SJSA1 (cell line): ENCODE measurements at places on chromosomes 6 and 20.

- DNase-seq, result no peak
Measured at GRCh38 chr20:1831606-1832005, 63.6 kb upstream of the SIRPA start.

DNA sequence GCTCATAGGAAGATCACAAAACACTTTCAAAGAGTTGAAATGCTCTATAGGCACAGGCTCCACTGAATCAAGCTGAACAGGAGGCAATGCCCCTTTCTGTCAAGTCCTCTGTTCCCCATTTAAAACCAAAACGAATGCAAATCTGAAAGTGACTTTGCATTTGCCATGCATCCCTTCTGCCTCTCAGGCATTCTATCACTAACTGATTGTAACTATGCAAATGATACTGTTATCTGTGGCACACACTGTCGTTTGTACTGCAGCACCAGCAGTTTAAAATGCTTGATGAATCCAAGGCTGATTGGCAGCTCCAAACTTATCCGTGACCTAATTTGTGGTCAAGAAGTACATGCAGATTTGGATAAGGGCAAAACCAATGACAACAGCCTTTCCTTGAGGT, 1067.5 kb upstream of the MAP3K7 start:
- no peak for DNase-seq

DNA sequence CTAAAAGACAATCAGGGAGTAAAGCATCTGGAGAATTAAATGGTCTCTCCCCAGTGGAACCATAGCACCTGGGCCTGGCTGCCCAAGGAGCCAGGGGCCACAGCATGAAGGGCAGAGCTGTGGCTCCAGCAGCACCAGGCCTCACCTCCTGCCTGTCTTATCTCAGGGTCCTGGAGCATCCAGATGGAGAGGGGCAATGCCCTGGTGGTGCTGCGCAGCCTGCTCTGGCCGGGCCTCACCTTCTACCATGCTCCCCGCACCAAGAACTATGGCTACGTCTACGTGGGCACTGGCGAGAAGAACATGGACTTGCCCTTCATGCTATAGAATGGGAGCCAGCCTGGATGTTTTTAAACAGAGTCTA, 17.0 kb downstream of the MRPS18A start:
- no peak for DNase-seq

DNA sequence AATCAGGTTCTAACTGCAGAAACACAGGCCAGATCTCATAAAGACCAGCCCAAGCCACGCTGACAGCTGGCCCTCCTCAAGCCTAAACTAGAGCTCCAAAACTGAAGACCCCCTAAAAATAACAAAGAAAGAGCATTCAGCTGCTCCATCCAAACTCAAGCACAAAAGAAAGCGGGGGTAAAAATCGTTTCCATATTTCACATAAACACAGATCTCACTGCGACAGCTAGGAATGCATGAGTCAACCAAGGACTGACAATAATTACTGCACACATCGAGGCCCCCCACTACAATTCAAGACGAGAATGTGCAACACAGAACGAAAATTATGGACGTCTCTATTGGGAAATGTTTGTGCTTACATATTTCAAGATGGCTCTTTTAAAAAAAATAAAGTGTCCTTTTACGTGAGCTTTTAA, 31.1 kb downstream of the CNKSR3 start:
- peak; percentile 85 for DNase-seq

DNA sequence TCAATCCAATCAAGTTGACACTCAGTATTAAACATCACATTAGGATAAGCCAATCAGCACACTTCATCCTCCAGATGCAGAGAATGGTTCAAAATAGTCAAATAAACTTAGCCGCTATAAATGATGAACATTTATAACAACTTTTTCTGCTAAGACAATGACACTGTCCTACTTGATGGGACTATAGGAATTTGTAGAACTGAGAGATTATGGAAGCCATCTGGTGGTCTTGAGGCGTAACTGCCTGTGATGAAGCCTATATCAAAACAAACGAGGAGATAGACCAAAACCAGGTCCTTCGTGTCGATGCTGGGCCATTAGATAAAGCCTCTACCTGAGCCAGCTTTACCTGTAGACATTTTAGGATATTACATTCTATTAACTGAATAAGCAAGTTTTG, 631.1 kb downstream of the COL12A1 start:
- peak; percentile 26 for DNase-seq

GRCh38 chr6:16092990-16093389, 35.9 kb upstream of the MYLIP start:
- DNase-seq, result no peak

DNA sequence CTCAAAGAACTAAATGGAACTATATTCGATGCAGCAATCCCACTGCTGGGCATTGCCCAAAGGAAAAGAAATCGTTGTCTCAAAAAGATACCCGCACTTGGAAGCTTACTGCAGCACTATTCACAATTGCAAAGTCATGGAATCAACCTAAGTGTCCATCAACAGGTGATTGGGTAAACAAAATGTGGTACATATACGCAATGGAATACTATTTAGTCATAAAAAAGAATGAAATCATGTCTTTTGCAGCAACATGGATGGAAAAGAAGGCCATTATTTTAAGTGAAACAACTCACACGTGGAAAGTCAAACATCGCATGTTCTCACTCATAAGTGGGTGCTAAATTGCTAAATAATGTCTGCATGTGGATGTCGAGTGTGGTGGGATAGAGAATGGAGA, 70.9 kb upstream of the MPC1 start:
- DNase-seq, result no peak

DNA sequence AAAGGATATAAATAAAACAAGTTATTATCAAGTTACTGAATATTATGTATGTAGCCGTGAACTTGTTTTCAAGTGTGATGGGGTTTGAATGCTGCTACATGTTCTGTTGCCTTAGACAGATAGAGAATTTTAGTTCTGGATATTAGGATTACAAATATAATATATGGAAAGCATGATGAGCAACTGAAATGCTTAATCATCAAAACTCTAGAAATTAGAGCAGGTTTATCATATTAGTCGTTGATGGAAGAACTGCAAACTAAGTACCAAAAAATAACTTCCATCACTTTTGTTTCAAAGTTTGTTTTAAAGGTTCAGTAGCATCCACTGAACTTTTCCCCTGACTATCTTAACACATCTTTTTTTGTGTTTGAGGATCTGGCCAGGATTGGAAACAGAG, 49.1 kb upstream of the CCN2 start:
- DNase-seq, result no peak

GRCh38 chr6:121522771-121523386, 87.4 kb downstream of the GJA1 start:
- peak; percentile 57 for DNase-seq

- DNase-seq, result no peak
Measured at GRCh38 chr20:7772371-7772770, 167.9 kb downstream of the HAO1 start.

DNA sequence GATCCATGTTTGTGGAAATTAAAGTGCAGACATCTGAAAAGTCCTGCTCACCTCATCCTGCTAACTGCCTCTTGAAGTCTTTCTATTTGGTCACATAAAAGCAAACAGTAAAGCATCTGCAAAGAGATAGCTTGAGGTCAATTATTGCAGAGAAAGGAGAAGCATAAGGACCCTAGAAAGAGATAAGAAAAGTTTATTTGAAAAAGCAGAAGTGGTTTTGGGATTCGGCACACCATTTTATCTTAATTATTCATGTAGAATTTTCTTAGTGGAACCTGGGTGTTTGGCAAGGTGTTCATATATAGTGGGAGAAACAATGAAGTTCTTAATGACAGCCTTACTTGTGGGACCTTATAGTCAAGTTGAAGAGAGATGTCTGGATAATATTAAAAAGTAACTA, 280.8 kb downstream of the CENPW start:
- DNase-seq, result no peak

- DNase-seq, result no peak
Measured at GRCh38 chr6:110784610-110784979, 30.7 kb downstream of the CDK19 start.

GRCh38 chr6:161215193-161215592, 58.7 kb downstream of the AGPAT4 start:
- DNase-seq, result peak; percentile 56

- no peak for DNase-seq
Measured at GRCh38 chr6:108591040-108591816, 30.5 kb downstream of the FOXO3 start.

DNA sequence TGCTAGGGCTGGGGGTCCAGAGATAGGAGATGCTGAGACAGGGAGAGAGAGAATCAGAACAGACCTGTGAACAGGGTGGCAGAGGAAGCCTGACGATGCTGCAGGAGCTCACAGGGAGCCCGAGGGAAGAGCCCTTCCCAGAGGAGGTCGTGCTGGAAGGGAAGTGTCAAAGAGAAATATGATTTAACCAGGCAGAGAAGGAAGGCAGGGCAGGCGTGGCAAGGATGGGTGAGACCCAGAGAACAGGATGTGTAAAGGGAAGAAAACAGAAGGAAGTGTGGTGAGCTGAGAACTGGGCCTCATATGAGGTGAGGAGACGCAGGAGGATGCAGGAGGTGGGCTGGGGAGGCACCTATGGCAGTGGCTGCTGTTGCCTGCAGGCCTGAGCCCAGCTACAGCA, 105.6 kb downstream of the ZDHHC14 start:
- no peak for DNase-seq

GRCh38 chr6:27312146-27312949, at the start of gene POM121L2:
TSS of gene POM121L2 (minus strand) at chr6:27312273. CDS start at chr6:27312170, 103 bp downstream.
- DNase-seq, result no peak

- no peak for DNase-seq
Measured at GRCh38 chr6:80991316-80991715, 761.2 kb downstream of the TENT5A start.

GRCh38 chr6:27479319-27480182, 6.6 kb upstream of the ZNF184 start:
- DNase-seq, result peak; percentile 84

DNA sequence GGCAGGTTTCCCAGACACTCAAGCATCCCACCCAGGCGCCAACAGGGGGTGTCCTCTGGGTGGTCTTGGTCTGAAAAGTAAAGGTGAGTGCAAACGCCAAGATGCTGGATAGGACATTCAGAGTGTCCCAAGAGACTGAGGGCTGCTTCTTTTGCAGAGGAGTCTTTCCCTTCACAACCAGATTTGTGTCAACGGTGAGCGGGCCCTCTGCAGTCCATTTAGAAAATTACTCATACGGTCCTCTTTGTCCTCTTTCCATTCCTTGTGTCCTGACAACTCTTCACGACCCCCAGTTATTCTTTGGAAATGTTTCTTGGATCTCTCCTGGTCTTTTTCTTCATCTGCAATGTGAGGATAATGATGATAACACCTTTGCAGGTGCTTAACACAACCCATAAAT, 257.8 kb downstream of the CDC5L start:
- no peak for DNase-seq

DNA sequence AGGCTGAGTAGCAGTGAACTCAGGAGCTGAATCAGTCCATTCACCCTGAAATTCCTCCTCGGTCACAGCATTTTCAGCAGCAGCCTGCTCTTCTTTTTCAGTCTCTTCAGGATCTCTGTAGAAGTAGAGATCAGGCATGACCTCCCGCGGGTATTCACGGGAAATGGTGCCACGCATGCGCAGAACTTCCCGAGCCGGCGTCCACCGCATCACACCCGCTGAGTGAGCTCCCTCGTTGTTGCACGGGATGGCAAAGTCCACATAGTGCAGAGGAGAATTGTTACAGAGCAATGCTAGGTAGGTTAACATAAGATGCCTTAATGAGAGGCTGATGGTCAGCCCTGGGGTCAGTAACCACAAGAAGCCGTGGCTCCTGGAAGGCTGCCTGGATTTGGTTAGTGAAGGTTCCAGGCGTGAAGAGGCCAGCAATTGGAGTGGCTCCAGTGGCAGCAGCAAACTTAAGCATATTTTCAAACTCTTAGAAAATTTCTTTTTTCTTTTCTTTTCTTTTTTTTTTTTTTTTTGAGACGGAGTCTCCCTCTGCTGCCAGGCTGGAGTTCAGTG, 113.5 kb upstream of the HDAC2 start:
- DNase-seq, result peak; percentile 43

- DNase-seq, result no peak
Measured at GRCh38 chr6:72739368-72739779, 117.5 kb downstream of the KCNQ5 start.

GRCh38 chr6:160520043-160520904, 143.8 kb downstream of the LPA start:
- peak; percentile 75 for DNase-seq

GRCh38 chr20:967796-968742, 34.0 kb downstream of the RSPO4 start:
- no peak for DNase-seq

DNA sequence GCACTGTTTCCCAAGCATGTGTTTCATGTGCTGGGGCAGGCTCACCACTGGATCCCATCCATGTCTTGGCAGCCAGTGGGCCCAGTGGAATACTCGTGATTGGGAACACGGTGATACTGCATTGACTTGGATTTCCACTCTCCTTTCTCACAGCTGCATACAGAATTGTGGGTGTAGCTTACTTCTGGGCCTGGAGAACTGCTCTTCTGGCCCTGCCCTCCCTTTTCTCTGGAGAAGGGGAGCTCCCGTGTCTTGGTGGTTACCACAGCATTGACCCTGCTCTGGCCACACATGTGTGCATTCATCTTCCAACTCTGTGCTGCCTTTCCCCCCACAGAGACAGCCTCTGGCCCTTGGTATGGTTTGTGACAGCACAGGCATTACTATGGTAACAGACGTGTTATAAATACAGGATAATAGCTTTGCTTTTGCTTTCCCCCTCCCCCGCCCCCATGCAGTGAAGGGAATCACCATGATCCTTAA, 21.6 kb downstream of the SOBP start:
- DNase-seq, result no peak

DNA sequence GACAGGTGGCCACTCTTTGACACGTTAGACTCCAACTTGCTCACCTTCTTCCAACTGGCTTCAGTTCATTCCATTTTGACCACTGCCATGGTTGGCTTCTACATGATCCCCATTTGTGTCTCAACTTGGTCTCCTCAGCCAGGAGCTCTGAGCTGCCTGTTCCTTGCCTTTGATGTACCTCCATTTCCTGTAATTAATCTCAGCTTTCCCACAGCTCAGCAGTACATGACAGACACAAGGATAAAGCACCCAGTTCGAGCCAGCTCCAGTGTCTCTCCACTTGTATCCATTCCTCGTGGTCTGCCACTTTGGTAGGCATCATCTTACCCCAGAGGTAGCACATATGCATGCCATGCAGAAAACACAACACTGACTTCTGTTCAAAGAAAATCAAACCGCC, 161.0 kb downstream of the TSHZ2 start:
- DNase-seq, result no peak

GRCh38 chr6:44386929-44387345, 569 bp upstream of the CDC5L start:
- no peak for DNase-seq

DNA sequence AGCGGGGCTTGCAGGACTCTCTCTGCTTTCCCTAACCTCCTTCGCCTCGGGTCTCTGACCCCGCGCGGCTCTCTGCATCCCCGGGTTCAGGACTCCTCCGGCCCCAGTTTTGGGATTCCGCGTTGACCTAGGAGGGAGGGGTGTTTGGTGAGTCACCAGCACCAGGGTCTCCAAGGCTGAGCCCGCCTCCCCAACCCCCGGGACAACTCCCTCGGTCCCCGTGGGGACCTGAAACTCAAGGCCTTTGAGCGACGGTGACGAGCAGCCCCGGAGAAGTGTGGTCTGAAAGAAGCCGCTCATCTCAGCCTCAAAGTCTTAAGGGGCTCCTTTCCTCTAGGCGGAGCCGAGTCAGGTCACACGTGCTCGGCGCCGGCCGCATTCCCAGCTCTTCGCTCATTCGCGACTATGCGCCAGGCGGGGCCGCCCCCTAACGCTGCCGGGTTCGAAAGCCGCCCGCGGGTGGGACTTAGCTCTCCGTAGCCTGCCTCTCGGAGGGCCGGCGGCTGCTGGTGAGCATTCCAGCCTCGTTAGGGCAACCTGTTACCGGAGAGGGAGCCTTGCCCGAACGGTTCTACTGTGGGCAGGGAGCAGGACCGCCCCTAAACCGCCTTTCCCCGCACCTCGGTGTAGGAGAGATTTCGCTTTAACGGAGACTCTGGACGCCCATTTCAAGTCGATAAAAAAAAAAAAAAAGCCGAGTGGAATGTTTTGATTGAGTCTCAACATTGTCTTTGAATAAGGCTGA, 3.0 kb upstream of the PRDM13 start:
- no peak for DNase-seq
